ENCODE measurements at places on chromosomes 12 and 14.

- peak; percentile 74 for DNase-seq
Observed at GRCh38 chr14:22973217-22974032, 8.9 kb downstream of the AJUBA start.

DNA sequence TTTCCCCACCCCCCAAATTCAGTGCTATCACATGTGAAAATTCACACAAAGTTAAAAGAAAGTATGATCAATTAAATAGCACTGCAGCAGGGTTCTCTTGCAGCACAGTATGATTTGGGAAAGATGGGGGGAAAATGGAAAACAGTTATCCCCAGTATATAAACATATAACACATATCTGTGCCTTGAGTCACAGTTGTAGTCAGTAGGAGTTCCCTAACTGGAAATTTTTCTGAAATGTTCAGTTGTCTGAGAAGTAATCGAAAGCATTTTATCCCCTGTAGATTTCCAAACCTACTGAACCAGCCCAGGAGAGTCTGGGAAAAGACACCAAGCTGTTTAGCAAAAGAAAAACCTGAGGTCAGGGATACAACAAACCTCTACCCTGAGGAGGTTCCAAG is 47.0 kb downstream of the C12orf50 start:
- peak; percentile 59 for DNase-seq

GRCh38 chr14:29671034-29671433 is 256.6 kb downstream of the PRKD1 start:
- peak; percentile 44 for DNase-seq

DNA sequence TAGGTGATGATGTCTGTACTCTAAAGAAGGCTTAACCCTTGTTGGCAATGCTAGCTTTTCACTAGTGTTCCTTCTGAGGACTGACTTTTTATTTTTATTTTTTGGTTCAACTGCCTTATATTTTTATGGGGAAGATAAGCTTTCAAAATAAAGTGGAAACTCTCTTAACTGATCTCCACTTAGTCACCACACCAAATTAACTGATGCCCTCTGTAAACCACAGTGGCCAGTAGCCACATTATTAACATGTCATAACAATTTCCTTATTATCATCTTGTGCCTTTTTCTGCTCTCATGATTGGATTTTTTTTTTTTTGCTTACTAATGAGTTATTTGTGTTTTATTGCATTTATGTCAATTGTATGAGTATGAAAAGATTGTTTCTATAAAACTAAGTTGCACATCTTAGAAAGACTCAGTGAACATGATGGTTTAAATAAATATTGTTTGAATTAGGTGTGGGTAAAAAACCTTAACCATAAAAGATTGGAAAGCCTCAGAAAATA is 56.9 kb downstream of the SCFD1 start:
- no peak for DNase-seq

DNA sequence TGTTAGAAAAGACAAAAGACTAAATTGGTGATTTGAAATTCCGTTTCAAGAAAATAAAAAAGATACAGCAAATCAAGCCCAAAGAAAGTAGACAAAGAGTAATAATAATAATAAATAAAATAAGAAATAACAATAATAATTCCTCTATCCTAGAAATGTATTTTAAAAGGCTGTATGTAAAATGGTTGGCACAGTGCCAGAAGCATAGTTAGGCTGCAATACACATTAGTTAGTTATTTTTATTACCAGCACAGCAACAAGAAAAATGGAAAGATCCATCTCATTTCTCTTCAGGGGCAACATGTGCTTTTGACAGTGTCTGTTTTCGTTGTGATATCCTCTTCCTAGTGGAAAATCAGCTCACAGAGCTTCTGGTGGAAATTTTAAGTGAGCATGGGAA is 174.1 kb upstream of the TMTC1 start:
- DNase-seq: peak; percentile 2

DNA sequence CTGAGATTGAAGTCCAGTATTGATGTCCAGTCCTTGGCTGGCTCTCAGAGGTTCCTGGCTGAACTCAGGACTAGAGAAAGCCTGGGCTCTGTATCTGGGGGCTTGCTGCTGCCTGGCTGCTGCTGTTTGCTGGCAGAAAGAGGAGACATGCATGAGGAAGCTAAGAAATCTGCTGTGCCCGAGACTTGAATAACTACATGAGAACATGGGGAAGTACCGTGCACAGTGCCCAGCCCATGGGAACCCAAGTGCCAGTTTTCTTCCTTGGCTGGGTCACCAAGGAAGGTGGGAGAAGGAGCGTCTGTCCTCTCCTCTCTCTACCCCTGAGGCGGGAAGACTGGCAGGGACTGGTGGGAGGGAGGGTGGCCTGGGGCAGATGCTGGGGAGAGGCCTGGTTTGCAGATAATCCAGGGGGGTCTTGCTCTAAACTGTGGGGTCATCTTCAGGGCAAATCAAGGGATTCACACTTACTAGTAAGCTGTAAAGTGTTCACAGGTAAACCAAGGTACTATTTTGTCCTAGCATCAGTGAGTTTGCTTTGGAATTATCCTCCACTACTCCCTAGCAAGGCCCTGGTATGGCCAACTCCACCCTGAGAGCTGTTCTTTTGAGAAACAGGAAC is 13.8 kb upstream of the ZFP36L1 start:
- no peak for DNase-seq

- DNase-seq: no peak
Observed at GRCh38 chr14:33285902-33286700, 347.4 kb downstream of the NPAS3 start.

GRCh38 chr12:88994537-88994936 is 357.8 kb downstream of the DUSP6 start:
- no peak for DNase-seq

DNA sequence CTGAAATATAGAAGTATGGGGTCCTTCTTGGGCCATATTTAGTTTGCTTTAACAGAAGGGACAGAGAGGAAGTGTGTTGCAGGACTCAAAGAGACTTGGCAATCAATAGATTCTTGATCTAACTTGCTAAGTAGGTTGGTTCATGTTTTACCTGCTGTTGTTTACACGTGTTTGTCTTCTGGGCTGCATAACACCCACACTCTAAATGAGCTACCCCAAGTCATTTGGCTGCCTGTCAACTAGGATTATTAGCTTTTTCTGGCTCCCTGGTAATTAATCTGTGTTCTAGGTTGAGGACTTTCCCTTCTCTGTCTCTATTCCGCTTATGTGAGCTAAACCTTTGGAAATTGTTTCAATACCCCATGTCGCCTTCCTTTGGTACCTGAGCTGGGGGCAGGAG is 10.1 kb upstream of the TBPL2 start:
- DNase-seq: no peak

- DNase-seq: no peak
Observed at GRCh38 chr12:30706476-30706875, 10.8 kb upstream of the IPO8 start.

DNA sequence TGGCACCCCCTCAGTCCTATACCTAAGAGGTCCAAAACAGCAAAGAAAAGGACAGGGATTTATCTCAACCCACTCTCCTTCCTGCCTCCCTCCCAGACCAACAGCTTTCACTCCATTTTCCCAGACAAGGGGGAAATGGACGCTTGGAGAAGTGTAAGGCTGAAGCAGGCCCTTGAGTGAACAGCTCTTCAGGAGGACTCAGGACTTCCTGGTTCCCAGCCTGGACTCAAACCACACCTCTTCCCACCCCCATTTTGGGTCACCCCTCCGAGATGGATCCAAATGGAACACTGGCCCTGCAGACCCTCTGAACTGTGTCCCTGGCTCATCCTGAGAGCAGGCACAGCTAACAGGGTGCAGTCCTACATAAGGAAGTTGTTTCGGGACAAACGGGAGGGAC is 2.7 kb downstream of the KMT2D start:
- no peak for DNase-seq

- no peak for DNase-seq
Observed at GRCh38 chr12:1107669-1108068, 116.6 kb downstream of the ERC1 start.

GRCh38 chr14:92917041-92917940 is 5.7 kb upstream of the CHGA start:
- no peak for DNase-seq

- DNase-seq: peak; percentile 82
Observed at GRCh38 chr12:93025145-93026103, 96.3 kb upstream of the EEA1 start.

DNA sequence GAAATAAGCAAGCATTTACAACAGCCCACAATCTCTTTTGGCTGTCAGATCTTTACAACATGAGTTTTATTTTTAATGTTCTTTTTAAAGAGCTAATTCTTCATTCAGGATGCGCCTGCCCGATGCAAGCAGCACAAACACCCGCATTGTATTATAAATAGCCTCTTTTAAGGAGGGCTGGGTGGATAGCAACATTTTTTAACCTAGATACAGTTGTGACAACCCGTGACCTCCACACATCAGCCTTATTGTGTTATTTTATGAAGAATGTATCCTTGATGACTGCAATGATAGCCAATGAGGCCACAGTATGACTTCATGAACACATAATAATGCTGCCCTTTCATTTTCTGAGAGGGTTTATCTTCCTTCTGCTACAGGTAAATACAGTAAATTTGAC is 173.7 kb downstream of the FOXN3 start:
- no peak for DNase-seq

- no peak for DNase-seq
Observed at GRCh38 chr12:113152196-113152834, 2.8 kb downstream of the CFAP73 start.

GRCh38 chr14:29687866-29688265 is 239.8 kb downstream of the PRKD1 start:
- no peak for DNase-seq

DNA sequence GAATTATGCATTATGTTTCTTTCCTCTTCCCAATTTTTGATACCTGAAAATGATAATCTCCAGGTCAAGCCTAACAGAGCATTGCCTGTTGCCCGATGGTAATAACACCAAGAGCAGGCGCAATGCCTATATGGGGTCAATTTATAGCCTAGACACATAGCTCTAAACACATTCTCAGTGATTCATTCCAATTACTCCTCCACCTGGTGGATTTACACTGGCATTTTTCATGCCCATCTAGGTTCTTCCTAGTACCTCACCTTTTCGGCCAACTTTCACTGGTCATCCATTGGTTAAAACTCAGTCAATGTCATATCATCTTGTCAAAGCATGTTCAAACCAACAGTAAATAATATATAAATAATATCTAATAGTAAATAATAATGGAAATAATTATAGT is 53.1 kb downstream of the EIF2S3B start:
- no peak for DNase-seq

GRCh38 chr12:106586278-106586802 is 3.5 kb downstream of the RFX4 start:
- no peak for DNase-seq

DNA sequence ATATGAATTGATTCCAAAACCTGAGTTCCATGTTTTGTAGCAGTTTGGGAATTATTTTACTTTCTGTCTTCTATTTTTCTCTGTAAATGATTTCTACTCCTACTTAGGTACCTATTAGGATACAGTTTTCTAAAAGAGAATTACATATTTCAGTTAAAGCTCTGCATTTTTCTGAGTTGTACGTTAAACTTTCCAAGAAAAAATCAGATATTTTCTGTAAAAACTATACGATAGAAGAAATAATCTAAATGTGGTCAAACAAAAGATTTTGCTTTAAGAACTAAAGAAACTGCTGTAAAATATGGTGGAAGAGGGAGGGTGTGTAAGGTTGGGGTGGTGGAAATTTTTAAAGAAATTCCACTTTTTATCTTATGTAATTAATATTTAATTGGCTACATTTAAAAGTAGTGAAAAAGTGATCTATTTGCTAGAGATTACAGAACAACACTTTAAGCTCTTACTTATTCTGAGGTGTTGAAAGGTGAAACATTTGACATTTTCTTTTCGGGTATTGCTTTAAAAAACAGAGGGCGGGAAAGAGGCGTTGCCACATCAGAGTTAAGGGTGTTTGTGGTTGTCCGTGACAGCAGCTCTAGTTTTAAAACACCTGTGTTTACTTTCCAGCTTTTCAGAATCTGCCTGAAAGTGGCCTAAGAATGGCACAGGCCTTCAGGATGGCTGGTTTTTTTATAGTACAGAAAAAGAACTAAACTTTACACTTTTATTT is 187.3 kb downstream of the MIPOL1 start:
- no peak for DNase-seq

DNA sequence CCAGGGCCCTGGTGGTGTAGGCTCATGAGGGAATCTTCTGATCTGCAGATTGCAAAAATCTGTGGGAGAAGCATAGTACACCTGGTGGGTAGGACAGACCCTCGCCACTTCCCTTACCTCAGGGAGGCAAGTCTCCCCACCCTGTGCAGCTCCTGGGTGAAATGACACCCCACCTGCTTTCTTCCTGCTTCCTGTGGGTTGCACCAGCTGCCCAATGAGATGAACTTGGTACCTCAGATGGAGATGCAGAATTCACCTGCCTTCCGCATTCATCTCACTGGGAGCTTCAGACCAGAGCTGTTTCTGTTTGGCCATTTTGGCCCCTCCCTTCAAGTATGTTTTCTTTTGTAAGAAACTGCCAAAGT is 4.7 kb downstream of the CLEC2D start:
- DNase-seq: no peak

- no peak for DNase-seq
Observed at GRCh38 chr14:60944204-60944603, 36.7 kb downstream of the TRMT5 start.

DNA sequence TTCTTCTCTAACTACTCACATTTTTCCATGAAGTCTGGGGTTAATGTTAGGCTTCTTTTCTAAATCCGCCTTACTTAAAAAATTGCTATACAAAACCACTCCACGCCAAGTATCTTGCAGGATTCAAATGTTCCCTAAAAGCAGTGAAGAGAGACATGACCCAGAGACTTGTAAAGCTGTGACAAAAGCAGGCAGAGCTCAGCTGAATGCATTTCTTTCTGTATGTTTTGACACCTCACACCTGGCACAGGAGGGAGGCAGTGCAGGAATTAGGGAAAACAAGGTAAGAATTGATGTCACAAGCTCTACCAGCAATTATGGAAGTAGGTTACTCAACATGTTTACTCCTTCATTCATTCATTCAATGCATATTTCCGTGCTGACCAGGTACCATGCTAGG is 295.0 kb downstream of the RPAP3 start:
- DNase-seq: no peak

DNA sequence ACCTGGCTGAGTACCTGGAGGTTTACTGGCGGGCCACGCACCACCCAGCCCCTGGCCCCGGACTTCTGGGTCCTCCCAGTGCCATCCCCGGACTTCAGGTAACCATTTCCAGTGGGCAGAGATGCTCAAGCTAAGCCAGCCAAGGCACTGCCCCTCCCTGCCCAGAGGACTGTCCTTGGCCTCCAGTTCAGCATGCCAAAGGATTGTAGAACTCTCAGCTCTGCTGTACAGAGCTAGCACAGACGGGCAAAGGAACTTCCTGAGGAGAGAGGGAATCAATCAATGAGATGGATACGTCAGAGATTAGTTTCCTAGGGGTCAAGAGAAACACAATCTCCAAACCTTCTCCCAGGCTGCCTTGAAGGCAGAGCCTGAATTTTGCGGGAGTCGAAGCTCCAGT is 8.7 kb downstream of the CACNB3 start:
- no peak for DNase-seq

- no peak for DNase-seq
Observed at GRCh38 chr12:121794534-121795033, 1.1 kb upstream of the RHOF start.

DNA sequence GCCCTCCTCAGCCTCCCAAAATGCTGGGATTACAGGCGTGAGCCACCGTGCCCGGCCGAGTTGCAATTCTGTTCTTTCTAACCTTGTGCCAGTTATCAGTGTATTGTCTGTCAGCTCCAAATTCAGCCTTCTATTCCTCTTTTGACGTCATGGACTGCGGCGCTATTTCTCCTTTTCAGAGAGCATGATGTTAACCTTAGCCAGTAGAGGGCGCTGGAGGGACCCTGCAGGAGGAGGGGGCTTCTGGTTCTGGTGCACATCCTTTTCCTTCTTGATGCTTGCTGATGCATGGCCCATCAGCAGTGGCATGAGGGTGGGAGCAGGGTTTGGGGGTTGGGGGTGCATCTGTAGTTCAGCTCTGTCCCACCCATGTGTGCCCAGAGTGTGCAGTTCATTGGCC is 179.3 kb upstream of the RMST start:
- no peak for DNase-seq
